Activated T-helper 1 cell treated with anti-CD3 and anti-CD28 coated beads, Interleukin-2, amount 50 U/mL, for 16 hours (primary cell): ENCODE measurements at places on chromosomes 7 and 10.

DNA sequence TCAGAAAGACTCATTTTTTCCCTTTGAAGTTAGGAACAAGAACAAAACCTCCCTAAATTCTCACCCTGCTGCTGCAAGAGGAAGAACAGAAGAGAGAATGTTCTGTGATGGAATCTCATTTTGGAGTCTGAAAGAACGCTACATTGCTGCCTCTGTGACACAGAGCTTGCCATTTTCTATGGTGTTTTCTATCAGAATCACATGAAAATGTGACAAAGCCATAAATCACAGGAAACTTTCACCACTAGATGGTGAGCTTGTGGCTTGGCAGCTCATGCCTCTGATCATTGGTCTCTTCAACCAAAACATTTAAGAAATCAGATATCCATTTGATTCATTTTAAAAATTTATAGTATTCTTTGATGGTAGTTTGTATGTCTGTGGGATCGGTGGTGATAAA lies 82.9 kb downstream of the CADPS2 start:
- no peak for DNase-seq

DNA sequence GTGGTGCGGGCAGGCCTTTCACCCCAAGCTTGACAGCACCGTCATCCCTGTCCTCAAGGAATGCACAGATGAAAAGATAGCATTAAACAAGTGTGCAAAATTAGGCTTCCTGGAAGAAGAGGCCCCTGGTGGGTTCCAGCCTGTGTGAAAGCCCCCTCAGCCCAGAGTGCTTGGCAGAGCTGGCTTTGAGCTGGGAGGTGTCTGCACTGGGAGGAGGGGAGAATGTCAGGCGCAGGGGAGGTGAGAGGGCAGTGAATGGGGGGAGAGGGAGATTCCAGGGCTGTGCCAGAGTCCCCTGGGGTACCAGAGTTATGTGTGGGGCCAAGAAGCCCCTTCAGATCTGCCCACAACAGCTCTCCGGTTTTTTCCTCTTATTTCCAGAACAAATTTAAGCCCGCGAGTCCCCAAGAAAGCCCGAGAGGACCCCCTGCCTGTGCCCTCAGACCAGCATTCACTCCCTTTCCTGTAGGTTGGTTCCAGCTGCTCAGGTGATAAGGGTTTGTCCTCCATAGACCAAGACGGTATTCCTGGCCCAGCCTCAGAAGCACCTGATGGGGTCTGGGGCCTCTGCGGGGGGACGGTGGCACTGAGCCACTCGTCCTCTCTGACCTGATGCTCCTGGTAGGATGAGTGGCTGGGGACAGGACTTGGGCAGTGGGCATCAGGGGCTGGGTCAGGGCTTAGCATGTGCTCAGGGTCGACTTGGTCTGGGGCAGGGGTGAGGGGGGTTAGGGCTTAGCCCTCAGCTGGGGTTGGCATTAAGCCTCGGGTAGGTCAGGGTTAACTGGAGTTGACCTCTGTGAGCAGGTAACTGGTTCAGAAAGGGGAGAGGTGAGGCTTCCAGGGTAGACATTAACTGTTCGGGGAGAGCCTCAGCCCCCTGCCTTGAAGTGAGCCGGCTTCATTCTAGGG lies 43.4 kb downstream of the ADCYAP1R1 start:
- no peak for DNase-seq

DNA sequence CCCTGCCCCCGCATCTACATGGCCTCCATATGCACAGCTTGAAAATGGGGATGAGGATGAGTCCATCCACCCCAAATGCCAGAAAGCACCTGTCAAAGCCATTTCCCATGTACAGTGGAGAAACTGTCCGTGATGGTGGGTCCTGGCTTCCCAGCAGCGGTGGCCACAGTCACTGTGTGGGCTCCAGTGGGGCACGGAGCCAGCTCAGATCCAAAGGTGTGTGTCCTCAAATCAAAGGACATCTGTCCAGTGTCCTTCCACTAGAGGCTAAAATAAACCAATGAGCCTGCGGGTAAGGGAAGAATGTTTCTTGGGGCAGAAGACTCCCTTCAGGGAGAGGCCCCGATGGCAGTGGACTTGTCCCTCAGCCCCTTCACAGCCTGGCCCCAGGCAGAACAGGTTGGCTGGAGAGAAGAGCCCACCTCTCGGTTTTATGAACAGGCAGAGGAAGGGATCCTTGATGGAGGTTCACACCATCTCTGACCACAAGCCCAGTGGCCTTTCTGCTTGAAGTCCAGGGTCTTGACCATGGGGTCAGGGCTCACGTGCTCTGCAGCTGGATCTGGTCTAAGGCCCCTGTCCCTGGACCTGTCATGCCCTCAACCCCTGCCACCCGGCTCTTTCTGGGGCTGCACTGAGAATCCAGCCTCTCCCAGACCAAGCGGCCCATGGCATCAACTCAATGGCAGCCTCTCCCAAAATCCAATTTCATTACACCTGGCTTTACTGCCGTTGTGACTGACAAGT lies 106.9 kb downstream of the TCERG1L start:
- no peak for DNase-seq

GRCh38 chr7:95957510-95957909 lies 185.2 kb downstream of the DYNC1I1 start:
- no peak for DNase-seq

DNA sequence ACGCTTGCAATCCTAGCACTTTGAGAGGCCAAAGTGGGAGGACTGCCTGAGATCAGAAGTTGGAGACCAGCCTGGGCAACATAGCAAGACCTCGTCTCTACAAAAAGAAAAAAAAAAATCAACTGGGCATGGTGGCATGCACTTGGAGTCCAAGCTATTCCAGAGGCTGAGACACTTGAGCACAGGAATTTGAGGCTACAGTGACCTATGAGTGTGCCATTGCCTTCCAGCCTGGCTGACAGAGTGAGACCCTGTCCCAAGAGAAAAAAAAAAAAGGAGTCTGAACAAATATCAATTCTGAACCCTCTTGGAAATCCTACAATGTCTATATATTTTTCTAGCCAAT lies 126.8 kb upstream of the NRP1 start:
- DNase-seq = no peak
